ENCODE measurements at places on chromosomes 12 and 14. TPM values are rescaled to one million over a fixed set of nuclear protein-coding genes. Genes with fewer than 3 reads are reported as not detected.

DNA sequence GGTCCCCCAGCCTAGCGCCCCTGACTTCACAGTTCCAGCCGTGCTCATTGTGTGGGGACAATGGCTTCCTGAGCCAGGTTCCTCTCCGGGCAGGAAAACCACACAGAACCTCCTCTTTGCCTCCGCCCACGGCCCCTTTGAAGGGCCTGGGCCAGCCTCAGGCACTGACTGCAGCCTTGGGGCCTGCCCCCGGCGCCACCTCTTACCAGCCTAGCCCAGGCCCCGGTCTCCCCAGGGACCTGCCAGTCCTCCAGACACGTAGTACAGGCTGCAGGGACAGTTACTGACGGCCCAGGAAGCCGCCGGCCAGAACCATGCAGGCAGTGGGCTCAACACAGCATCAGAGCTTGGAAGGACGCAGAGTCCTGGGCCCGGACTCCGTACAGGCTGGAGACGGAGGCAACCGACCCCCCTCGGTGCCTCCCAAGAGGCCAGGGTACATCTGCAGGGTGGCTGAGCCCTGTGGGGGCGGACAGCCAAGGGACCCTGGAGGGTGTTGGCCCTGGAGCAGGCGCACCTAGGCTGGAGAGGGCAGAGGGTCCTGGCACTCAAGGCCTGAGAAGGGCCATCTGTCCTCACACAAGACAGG is 20.9 kb upstream of the NUDT14 start:
- H3K4me3 ChIP-seq = no peak overlapping the region
- H3K4me1 ChIP-seq = no peaks in the 10 kb centered on the region
- no peak overlapping the region for H3K27ac ChIP-seq
- H3K27me3 ChIP-seq = no peaks in the 10 kb centered on the region
- no peaks in the 10 kb centered on the region for H3K36me3 ChIP-seq
- DNase-seq = no peak

- no peaks in the 10 kb centered on the region for H3K36me3 ChIP-seq
- no peaks in the 10 kb centered on the region for H3K27me3 ChIP-seq
- no peak overlapping the region for H3K27ac ChIP-seq
- no peak for DNase-seq
Measured at GRCh38 chr14:73477618-73478266, 13.0 kb upstream of the RIOX1 start.

DNA sequence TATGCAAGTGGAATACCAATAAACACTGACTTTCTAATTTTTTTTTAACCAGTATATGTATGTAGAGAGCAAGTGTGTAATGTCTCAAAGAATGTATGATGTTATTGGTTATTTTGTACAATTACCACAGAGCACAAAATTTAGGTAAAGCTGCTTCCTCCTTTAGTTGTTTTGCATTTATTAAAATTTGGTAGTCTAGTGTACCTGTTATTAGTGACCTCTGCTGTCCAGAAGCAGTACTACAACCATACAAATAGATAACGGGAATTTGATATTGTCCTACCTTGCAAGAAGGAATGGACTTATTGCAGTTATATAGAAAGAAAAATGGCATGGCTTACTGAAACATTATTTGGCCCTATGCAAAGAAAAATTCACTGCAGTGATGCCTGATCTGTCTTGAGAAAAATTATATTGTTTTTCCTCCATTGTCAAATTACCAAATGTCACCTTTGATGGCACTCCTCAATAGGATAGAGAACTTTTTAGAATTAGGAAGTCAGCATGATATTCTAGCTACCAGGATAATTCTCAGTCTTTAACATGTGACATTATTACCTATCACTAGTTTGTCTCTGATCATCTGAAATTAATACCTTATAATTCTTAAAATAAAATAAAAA is 153.9 kb upstream of the RMST start:
- H3K4me1 ChIP-seq = peaks cover 6% of the 10 kb centered on the region
- no peaks in the 10 kb centered on the region for H3K36me3 ChIP-seq
- no peak for DNase-seq
- H3K27me3 ChIP-seq = no peaks in the 10 kb centered on the region

DNA sequence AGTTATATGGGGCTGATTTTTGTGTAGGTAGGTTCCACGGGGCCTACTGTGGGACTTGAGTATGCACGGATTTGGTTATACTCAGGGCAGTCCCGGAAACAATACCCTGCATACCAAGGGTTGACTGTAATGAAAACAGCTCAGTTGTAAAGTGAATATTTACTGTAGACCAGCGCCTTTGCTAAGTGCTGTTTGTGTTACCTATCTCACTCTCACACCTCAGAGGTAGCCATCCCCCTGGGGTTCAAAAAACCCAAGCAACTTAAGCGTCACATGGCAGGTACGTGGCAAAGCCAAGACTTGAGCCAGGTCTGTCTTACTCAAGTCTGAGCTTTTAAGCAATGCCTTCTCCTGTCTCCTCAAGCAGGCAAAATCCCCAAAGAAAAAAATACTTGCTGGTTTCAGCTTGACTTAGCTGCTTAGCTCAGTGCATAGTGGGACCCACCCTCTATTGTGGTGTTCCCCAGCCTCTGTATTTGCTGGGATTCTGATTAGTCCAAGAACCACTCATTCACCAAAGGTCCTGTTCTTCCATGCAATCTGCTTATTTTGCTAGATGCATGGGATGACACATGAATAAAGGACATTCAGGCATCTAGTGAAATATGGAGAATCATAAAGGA is 34.2 kb upstream of the STRN3 start:
- peak overlapping the region; percentile 43 for H3K27ac ChIP-seq
- no peak for DNase-seq
- peaks cover 3% of the 10 kb centered on the region for H3K4me1 ChIP-seq
- no peaks in the 10 kb centered on the region for H3K27me3 ChIP-seq
- H3K4me3 ChIP-seq = no peak overlapping the region

DNA sequence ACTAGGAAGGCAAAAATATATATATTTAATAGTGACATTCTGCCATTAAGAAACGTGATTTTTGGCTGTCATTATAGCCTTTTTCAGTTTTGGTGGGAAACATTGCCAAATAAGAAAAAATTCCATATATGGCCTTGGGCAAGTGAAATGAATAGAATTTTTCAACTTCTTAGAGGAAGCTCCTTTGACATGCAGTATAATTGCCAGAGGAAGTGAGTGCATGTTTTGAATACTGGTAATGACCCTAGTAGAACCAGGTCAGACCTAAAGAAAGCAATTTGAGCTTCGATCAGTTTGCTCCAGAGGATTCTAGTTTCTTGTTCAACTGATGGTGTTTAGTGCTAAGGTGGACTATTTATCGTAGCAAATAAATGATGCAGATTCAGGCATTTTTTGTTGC is 26.2 kb upstream of the TRIM9 start:
- H3K4me1 ChIP-seq = no peaks in the 10 kb centered on the region
- no peak overlapping the region for H3K4me3 ChIP-seq
- no peaks in the 10 kb centered on the region for H3K27me3 ChIP-seq
- DNase-seq = no peak

DNA sequence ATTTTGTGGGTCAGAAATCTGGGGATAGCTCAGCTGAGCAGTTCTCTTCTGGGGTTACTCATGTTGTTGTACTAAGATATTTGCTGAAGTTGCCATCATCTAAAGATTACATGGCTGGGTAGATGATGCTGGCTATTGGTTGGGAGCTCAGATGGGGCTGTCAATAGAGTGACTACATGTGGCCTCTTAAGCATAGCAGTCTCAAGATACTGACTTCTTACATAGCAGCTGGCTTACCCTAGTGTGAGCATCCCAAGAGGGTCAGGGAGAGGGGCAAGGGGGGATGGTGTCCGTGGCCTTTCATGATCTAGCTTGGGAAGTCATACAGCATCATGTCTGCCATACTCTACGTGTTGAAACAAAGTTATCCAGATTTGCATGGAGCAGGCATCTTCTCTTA is 90.1 kb upstream of the HMGA2 start:
- H3K36me3 ChIP-seq = no peaks in the 10 kb centered on the region
- no peaks in the 10 kb centered on the region for H3K4me1 ChIP-seq
- no peak overlapping the region for H3K27ac ChIP-seq

DNA sequence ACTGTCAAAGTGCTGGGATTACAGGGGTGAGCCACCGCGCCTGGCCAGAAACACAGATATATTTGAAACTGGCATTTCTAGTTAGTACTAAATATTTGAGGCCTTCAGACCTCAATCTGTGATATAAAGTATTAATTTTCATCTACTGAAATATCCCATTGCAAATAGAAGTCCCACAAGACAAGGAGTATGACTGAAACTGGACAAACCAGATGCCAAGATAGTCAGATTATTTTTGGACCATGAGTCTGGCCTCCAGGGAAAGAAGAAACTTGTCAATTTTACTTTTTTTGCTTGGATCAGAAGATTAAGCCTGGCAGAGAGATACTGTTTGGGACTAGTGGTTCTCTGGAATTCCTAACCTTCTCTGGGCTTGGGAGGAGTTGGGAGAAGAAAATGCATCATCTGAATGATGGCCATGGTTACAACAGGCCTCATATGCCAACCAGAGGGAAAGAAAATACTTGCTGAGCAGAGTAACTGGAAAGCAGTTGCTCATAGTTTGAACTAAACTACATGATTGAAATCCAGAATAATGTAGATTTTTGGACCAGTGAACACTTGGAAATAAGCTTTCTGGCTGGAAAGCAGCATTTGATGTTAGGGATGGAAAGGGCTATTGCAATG is 2.9 kb upstream of the SMOC1 start:
- H3K27ac ChIP-seq = no peak overlapping the region
- no peaks in the 10 kb centered on the region for H3K36me3 ChIP-seq
- peaks cover 9% of the 10 kb centered on the region for H3K27me3 ChIP-seq
- no peak overlapping the region for H3K4me3 ChIP-seq
- DNase-seq = no peak

DNA sequence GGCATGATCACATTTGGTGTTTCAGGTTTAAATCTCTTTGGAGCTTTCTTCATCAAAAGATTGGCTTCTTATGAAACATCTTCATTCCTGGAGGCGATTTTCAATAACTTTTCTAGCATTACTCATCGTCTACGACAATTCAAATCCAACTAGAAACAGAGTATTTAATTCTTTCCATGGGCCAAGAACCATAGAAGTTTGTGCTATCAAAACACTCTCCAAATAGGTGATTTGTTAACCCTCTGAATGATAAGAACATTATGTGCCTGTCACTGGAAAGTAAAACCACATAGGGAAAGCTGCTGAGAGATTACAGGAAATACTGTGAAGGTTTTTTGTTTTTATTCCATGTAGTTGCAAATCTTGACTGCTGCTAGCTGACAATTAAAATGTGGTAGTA is 6.9 kb upstream of the DCN start:
- DNase-seq = no peak
- no peak overlapping the region for H3K4me3 ChIP-seq
- no peaks in the 10 kb centered on the region for H3K4me1 ChIP-seq
- H3K36me3 ChIP-seq = no peaks in the 10 kb centered on the region

GRCh38 chr12:90076851-90077319 is 368.2 kb upstream of the ATP2B1 start:
- H3K27ac ChIP-seq = no peak overlapping the region
- H3K27me3 ChIP-seq = no peaks in the 10 kb centered on the region
- DNase-seq = no peak
- no peaks in the 10 kb centered on the region for H3K4me1 ChIP-seq
- no peak overlapping the region for H3K4me3 ChIP-seq
- H3K36me3 ChIP-seq = no peaks in the 10 kb centered on the region

GRCh38 chr12:2772370-2772769 is 22.4 kb upstream of the FKBP4 start:
- H3K27ac ChIP-seq = no peak overlapping the region
- peak; percentile 17 for DNase-seq
- H3K4me3 ChIP-seq = no peak overlapping the region
- no peaks in the 10 kb centered on the region for H3K27me3 ChIP-seq
- H3K4me1 ChIP-seq = peaks cover under 1% of the 10 kb centered on the region

DNA sequence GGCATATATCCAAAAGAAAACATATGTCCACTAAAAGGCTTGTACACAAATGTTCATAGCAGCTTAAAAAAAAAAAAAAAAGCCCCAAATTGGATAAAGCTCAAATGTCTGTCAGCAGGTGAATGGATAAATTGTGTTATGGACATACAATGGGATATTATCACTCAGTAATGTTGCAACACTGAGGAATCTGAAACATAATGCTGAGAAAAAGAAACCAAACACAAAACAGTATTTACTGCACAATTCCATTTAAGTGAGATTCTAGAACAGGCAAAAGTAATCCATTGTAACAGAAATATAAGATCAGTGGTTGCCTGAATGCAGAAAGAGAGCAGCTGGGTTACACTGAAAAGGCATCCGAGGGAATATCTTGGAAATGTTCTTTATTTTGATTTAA is 117.9 kb downstream of the SLC15A5 start:
- no peak overlapping the region for H3K27ac ChIP-seq
- H3K27me3 ChIP-seq = no peaks in the 10 kb centered on the region
- H3K4me1 ChIP-seq = peaks cover 2% of the 10 kb centered on the region
- DNase-seq = no peak
- no peaks in the 10 kb centered on the region for H3K36me3 ChIP-seq

- H3K36me3 ChIP-seq = no peaks in the 10 kb centered on the region
- H3K4me3 ChIP-seq = no peak overlapping the region
- no peak overlapping the region for H3K27ac ChIP-seq
- no peaks in the 10 kb centered on the region for H3K27me3 ChIP-seq
Measured at GRCh38 chr12:30257618-30258017, 438.1 kb downstream of the IPO8 start.

DNA sequence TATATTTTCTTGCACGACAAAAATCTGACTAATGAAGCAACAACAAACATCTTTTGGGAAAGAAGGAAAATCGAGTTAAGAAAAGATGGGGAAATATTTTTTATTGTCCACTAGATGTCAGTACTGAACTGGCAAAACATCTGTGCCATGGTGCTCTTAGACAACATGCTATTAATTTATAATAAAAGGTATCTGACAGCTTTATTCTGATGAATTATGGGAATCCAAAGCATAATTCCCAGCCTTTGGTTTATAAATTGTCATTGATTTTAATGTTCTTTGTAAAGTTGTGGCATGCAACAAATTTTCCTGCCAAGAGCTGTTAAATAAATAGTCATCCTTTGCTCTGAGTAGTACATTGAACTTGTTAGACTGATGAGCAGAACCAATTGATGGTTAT is 231.2 kb downstream of the ETNK1 start:
- H3K4me3 ChIP-seq = no peak overlapping the region
- no peaks in the 10 kb centered on the region for H3K4me1 ChIP-seq
- no peak for DNase-seq
- no peaks in the 10 kb centered on the region for H3K27me3 ChIP-seq
- no peak overlapping the region for H3K27ac ChIP-seq
- H3K36me3 ChIP-seq = no peaks in the 10 kb centered on the region

- H3K27me3 ChIP-seq = no peaks in the 10 kb centered on the region
- DNase-seq = no peak
- H3K36me3 ChIP-seq = no peaks in the 10 kb centered on the region
- H3K4me3 ChIP-seq = no peak overlapping the region
Measured at GRCh38 chr12:117664169-117664568, 302.7 kb upstream of the NOS1 start.

The SYCP3 gene
- total RNA-seq = 0.31 TPM

The EXOC3L4 gene
- total RNA-seq = 0.42 TPM

The DCP1B gene
- 13.2 TPM for total RNA-seq

The GRIN2B gene
- total RNA-seq = 0.13 TPM

The TAS2R31 gene
- total RNA-seq = 2.3 TPM

The UNC79 gene
- total RNA-seq = 2.8 TPM

The VRTN gene
- 104 TPM for total RNA-seq

The ACVRL1 gene
- total RNA-seq = not detected

The FITM1 gene
- total RNA-seq = 0.31 TPM
